ENCODE measurements at places on chromosomes 16 and 17.

DNA sequence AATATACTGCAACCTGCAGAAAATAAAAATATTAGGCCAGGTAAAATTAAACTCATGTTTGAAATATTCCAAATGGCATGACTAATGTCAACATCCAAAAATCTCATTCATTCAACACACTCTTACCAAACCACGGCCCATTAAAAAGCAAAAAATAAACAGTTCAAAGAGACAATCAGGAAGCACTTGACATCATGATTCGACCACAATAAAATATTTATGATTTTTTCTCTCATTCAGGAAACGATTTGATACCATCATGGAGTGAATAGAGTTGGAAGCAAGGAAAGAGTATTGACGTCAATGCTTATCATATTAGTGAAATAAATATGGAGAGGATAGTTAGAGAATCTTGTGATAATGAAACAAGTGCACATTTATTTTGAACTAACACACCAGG is 354.1 kb downstream of the KCNJ2 start:
- DNase-seq: no peak

- no peak for DNase-seq
Measured at GRCh38 chr17:8844229-8845218, 22.9 kb downstream of the PIK3R6 start.

GRCh38 chr17:27993161-27993695 is 49.2 kb upstream of the NLK start:
- no peak for DNase-seq

- DNase-seq: no peak
Measured at GRCh38 chr16:17238285-17239028, 232.3 kb downstream of the XYLT1 start.

- DNase-seq: no peak
Measured at GRCh38 chr16:80666378-80667250, 125.8 kb downstream of the DYNLRB2 start.
